ENCODE measurements at places on chromosomes 3 and 15.

DNA sequence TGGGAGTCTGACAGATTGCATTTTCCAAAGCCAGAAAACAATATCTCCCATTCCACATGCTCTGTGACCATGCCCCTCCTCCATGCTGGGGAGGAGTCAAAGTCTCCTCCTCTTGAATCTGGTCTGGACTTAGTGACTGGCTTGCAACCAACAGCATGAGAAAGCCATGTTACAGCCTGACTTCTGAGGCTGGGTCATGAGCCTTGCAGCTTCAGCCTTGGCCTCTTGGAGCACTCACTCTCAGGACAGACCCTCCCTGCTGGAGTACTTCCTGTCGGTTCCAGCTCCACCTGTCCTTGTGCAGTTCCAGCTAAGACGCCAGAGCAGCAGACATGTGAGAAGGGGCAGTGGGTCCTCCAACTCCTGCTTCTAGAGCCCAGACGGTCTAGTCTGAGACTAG is 49.7 kb upstream of the RBSN start:
- peak; percentile 22 for DNase-seq

DNA sequence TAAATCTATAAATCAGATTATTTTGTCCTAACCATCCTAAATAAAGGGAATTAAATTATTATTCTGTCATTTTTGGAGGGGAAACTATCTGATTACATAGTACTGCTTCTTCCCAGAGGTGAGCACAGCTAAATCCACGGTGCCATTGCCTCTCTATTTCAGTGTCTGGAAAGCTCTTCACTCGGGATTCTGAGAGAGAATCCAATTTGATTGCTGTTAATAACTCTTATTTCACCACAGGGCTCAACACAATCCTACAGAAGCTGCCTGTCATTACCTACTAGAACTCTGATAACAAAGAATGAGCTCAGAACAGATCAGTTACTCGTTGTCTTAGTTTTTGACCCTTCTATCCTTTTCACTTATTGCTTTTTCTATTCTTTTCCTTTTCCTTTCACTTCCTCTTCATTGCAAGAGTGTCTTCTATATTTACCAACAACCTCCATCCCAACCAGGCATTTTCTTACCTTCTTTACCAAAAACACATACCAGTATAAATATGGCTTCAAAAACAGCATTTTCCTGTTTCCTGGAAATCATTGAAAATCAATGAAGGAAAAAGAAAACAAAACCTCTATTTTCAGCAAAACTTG is 30.4 kb downstream of the OXNAD1 start:
- no peak for DNase-seq

DNA sequence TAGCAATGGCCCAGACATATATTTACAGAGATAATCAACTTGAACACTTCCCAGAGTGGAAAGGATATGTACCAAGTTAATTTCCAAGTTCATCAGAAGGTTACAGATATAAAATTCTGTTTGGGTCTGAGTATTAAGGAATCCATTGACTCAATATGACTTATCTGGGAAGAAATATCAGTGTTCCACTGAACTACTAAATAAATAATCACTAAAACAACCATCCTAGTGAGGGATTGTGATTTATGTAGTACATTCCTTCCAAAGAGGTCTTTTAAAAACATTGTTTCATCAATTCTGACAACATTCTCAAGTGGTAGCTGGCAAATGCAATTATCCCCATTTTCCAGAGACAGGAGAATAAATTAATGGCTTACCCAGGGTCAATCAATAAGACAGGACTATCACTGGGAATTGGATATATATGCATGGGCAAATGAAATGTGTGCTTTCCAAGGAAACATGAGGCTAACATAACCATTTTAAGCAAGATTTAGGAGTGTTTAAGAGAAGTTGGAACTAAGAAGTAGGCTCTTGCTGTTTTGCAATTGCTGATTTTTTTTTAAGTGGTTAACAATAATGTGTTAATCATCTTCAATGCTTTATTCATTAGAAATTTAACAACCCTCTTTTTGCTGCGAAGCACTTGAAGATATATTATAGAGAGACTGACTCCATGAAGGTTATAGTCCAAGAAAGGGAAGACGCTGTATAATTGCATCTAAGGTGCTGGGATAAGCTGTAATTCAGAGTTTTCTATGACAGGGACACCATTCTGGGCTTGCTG is 37.9 kb downstream of the SLC9A9 start:
- no peak for DNase-seq

GRCh38 chr15:88491158-88491557 is 23.6 kb downstream of the MRPS11 start:
- DNase-seq = no peak

GRCh38 chr3:9627901-9628633 is 21.2 kb upstream of the MTMR14 start:
- no peak for DNase-seq

GRCh38 chr15:47502041-47502440 is 215.3 kb upstream of the SEMA6D start:
- DNase-seq = no peak

DNA sequence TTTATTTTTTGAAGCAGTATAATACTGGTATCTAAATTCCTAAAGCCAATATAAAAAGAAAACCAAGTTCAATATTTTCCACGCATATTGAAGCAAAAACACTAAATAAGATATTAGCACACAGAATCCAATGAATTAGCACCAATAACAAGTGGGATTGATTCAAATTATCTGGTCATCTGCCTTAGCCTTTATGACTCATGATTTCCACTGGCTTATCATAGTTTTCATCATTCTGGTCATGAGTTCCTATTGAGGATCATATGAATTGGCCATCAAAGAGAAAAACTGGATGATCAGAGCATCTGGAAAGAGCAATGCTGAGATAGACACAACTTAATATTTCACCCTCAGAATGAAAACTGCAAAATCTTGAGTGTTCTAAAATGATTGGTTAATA is 809.9 kb downstream of the MCTP2 start:
- no peak for DNase-seq

DNA sequence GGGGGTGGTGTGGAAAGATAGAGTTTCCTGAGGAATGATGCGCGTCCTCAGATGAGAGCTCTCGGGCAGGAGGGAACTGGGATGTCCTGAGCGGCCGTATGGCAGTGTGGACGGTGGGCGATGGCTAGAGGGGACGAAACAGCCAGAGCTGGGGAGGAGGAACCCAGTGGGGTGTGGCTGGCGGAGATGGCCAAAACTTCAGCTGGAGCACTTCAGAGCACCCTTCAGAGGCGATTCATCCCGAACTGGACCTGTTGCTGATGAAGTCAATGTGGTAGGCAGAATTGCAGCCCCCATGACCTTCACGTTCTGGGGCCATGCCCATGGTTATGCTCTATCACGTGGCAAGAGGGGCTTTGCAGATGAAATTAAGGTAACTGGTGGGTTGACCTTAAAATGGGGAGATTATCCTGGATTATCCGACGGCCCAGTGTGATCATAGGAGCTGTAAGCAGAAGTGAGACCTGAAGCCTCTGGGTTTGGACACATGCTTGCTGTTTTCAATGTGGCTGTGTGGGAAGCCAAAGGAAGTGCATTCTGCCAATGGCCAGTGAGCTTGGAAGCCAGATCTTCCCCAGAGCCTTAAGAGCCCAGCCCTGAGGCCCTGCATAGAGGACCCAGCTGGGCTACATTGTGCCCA is 52.3 kb downstream of the ATP1B3 start:
- DNase-seq = no peak

DNA sequence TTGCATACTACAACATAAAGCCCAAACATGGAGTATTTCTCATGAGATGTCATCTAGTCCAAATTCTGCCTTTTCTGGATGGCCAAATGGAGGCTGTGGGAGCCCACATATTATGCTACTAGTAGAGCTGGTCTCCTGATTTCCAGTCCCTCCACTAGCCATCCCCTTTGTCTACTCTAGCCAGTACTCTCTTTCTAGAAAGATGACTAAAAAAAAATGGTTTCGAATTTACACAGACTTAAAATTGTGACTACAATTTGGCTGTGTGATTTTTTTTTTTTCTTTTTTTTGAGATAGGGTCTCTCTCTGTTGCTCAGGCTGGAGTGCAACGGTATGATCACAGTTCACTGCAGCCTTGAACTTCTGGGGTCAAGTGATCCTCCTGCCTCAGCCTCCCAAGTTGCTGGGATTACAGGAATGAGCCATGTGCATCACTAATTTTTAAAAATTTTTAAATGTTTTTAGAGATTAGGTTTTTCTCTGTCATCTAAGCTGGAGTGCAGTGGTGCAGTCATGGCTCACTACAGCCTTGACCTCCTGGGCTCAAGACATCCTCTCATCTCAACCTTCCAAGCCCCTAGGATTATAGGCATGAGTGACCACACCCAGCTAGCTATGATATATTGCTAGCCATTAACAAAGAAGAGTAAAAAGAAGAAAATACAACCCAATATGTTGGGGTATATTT is 273.9 kb downstream of the ADAMTSL3 start:
- no peak for DNase-seq

GRCh38 chr3:34988296-34988695 is 651.0 kb upstream of the ARPP21 start:
- DNase-seq = no peak

- peak; percentile 4 for DNase-seq
Observed at GRCh38 chr3:166570102-166570501, 732.9 kb upstream of the BCHE start.

DNA sequence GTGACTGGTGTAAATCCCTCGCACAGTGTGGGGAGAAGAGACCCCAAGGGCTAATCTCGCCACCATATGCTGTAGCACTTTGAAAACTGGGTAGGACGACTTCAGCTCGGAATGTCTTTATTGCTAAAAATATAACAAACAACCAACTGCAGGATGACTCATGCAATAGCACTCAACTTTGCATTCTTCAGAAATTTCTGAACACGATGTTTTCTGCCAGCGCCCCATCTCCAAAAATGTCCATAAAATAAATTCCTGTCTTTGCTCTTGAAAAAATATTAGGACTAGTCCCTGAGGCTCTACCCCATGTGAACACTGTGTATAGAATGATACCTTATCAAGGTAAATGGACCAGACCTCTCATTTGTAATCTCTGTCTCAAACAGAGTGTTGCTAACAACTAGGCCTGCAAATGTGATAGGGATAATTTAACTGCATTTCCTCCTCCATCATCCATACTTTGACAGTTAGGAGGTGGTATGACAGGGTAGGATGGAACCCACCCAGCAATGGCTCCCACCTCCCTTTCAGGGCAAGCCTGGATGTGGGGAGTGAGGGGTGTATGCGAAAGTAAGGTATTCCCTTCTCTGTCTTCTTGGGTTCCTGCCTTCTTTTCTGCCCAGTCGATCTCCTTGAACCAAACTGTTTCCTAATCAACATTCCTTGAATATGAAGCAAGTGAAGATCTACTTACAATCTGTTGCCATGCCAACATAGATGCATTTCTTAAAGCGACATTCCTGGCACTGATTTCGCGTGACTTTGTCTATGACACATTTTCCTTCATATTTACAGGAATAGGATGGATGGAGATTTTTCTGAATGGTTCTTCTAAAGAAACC is 201.1 kb downstream of the NR1D2 start:
- DNase-seq = no peak

- no peak for DNase-seq
Observed at GRCh38 chr3:13273604-13274105, 146.5 kb downstream of the NUP210 start.

GRCh38 chr3:81965696-81966095 is 204.3 kb upstream of the GBE1 start:
- no peak for DNase-seq

GRCh38 chr3:10442151-10442795 is 63.1 kb downstream of the ATP2B2 start:
- no peak for DNase-seq

GRCh38 chr3:77251136-77251535 is 211.2 kb downstream of the ROBO2 start:
- DNase-seq = no peak

DNA sequence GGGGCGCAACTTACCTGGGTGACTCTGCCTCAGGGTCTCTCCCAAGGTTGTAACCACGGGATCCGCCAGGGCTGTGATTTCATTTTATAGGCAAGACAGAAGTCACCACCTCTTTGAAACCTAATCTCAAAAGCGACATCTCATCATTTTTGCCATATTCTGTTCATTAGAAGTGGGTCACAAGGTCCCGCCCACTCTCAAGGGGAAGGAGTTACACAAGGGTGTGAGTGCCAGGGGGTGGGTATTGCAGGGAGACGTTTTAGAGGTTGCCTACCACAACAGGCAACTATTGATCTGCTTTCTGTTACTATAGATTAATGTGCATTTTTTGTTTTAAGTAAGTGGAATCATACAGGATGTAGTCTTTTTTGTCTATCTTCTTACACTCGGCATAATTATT is 56.6 kb upstream of the ADPGK start:
- no peak for DNase-seq

GRCh38 chr15:61225614-61226013 is 3.5 kb downstream of the RORA start:
- DNase-seq = no peak

GRCh38 chr15:77009646-77010311 is 14.9 kb downstream of the PSTPIP1 start:
- no peak for DNase-seq

DNA sequence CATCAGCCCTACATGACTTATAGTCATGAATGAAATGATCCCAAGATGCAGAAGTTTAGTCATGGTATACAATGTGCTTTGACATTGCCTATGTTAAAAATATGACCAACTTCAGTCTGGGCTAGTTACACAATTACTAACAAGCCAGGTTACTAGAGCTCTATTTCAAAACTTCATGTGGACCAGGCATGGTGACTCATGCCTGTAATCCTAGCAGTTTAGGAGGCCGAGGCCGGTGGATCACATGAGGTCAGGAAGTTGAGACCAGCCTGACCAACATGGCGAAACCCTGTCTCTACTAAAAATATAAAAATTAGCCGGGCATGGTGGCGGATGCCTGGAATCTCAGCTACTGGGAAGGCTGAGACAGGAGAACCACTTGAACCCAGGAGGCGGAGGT is 613.0 kb downstream of the CADM2 start:
- no peak for DNase-seq

DNA sequence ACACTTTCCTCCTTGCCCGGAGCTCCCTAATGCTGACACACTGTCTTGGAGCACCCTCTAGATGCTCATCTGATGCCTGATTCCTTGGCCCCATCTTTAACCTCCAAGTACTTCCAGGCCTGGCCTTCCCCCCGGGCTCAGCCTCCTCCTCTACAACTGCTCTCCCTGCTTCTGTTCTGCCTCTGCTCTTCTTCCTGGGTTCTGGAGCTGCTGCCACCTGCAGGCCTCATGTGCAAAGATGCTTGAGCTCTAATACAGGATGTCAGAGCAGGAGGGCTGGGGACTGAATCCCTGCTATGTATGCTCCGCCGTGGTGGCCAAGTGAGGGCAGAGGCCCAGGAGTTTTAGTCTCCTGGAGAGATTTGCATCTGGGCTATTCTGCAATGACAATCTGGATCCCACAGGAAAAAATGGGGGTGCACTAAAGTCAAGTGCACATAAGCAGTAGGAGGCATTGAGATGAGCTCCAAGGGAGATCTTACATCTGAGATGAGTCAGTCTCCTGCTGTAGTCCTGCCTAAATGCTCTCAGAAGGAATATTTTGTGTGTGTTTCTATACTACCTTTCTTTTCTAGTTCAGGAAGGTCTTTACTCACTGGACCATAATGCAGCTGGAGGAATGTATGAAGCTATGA is 296.3 kb downstream of the UACA start:
- peak; percentile 62 for DNase-seq
